ENCODE measurements at places on chromosomes 5 and 9.

GRCh38 chr9:14320271-14321181, 6.6 kb upstream of the NFIB start:
- DNase-seq: peak; percentile 66

DNA sequence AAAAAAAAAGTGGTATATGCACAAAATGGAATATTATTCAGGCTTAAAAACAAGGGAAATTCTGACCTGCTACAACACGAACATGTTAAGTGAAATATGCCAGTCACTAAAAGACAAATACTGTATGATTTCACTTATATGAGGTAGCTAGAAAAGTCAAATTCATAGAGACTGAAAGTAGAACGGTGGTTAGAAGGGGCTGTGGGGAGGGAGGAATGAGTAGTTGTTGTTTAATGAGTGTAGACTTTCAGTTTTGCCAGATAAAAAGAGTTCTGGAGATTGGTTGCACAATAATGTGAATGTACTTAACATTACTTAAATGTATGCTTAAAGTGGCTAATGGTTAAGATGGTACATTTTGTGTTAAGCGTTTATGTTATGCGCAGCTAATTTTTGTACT, 79.5 kb upstream of the IL12B start:
- no peak for DNase-seq

GRCh38 chr5:164097749-164098148, 592.3 kb downstream of the MAT2B start:
- DNase-seq: no peak

DNA sequence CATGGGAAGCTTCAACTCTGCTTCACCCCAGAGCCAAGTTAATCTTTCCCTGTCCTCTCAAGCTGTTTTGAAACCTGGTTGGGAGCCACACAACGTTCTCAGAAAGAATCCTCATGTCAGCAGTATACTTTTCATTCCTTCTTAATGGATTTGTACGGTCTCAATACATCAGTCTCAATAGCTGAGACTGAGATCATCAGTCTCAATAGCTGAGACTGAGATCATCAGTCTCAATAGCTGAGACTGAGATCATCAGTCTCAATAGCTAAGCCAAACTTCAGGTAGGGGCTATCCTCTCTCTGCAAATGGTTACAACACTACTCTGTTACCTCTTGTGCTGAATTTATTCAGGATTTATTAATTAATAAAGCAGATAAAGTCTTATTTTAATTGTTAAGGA, 1317.4 kb upstream of the CDH9 start:
- DNase-seq: peak; percentile 6

- no peak for DNase-seq
Observed at GRCh38 chr9:101893661-101894646, 155.5 kb upstream of the GRIN3A start.

DNA sequence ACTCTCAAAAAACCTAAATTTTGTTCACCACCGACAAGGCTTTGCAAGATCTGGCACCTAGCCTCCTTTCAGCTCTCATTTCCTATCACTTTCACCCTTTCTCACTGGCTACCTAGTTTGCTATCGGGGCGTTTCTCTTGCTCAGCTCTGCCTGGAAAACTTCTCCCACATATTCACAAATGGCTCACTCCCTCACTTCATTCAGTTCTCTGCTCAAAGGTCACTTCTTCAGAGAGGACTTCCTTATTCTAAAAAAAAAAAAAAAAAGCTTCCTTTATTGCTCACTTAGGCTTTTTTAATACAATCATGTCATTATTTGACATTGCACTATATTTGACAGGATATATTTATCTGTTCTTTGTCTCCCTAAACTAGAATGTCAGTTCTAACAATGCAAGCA, 2.1 kb upstream of the SLC25A46 start:
- no peak for DNase-seq

DNA sequence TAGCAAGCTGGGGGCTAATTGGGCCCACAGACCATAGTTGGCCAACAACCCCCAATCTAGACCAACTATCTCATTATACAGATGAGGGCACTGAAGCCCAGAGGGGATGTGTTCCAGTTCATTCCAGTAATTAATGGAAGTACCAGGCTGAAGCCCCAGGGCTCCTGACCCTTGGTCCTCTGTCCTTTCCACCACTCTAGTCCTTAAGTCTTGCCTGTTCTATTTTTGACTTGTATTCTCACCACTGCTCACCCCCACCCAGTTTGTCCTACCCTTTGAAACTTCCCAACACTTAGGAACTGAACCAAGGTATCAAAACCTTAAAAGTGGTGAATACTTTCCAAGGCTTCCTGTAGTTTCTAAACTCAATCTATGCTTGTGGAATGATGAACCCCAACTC, 407.4 kb downstream of the ENC1 start:
- DNase-seq: no peak

DNA sequence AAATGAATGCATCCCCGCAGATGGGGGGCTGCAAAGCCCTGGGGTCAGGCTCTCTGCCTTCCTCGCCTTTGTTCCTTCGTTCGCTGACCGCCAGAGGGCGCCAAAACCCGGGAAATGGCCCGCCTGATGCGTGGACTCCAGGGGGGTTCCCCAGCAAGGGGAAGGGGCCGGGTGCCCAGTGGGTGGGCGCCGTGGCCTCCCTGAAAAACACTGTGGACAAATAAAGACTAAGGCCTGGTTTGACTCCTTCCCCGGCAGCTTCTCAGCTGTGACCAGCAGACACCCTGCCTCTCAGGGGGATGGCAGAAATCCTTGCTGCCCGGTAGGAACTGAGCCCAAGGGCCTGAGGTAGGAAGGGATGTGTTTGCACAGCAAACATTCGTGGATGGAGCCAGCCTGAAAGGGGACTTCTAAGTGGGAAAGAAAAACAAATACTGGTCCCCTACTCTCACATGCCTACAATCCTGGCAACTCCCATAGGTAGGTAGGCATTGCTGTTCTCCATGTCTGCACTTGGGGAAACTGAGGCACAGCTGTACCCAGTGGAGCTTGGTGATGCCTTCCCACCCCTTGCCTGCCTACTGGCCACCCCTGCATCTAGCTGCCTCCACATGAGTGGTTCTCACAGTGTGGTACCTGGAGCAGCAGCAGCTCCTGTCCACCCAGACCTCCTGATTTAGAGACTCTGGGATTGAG, 57.7 kb downstream of the DUSP1 start:
- peak; percentile 41 for DNase-seq

DNA sequence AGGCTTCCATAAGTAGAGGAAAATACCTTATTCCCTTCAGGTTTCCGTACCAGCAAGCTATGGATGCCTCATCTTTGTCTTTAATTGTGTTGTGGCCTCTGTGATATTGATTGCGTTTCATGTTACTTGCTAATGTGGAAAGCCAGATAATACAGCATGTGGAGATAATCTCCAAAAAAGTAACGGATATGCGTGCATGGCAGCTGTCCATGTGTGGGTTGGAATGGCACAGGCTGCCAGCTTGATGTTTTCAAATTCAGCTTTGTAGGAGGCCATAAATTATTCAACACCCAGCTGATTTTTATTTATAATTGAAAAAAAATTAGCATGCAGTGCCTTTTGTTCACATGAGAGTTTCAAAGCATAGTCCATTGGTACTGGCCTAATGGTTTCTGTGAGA, 144.9 kb downstream of the GIN1 start:
- no peak for DNase-seq

DNA sequence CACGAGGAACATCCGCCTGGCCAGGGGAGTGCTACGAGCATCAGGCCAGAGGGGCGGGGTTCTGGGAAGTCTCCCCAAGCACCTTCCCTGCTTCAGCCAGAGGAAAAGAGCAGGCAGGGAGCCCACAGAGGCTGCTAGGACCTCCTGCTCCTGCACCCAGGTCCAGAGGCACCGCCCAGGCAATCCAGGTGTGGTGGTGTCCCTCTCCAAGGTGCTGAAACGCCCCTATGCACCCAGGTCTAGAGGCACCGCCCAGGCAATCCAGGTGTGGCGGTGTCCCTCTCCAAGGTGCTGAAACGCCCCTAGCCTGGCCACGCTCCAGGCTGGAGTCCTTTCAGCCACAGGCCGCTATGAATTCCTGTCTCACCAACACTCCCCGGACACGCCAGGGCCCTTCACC, 10.7 kb upstream of the UBAC1 start:
- no peak for DNase-seq

GRCh38 chr5:12183003-12183402, 278.8 kb upstream of the CTNND2 start:
- DNase-seq: no peak

DNA sequence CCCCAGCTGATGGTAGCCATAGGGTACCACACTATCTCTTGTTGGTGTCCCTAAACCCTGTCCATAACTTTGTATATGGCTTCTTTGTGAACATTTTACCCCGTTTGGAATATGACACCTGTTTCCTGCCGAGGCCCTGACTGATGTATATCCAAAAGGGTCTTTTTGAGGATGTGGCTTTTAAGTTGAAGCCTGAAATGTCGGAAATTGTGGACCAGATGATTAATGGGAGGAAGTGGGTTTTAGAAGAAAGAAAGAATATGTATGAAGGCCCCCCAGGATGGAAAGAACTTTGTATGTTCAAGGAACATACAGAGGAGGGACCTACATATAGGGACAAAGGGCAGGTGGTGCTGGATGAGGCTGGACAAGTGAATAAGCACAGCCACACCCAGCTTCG, 16.7 kb upstream of the TNFSF8 start:
- no peak for DNase-seq

GRCh38 chr9:11003836-11004235, 391.0 kb upstream of the PTPRD start:
- DNase-seq: no peak

GRCh38 chr5:108561416-108562204, 179.7 kb upstream of the FBXL17 start:
- no peak for DNase-seq

- no peak for DNase-seq
Observed at GRCh38 chr9:93646640-93647178, 70.3 kb downstream of the PHF2 start.

DNA sequence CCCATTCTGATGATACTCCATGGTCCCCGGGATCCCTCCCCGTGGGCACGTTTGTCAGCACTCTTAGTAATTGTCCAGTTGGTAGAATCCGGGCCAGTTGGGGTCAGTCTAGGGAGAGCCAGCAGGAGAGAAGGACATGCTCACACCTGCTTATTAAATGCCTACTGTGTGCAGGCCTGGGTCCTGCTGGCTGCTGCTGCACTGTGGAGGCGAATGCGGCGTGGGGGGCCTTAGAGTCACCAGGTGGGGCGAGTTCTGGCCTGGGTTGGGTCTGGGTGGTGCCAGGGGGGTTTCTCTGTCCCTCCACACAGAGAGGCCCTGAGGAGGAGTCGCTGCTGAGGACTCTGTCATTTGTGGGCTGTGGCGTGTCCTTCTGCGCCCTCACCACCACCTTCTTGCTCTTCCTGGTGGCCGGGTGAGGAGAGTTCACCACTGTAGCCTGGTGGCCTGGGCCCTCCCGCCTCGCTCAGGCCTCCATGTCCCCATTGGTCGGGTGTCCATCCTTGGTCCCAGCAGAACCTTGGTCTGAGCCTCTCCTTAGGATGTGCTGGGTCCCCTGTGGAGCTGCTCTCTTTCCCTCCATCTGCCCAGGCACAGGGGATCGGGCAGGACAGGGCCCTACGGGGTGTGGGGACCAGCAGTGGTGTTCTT, 17.3 kb downstream of the ADGRD2 start:
- no peak for DNase-seq

DNA sequence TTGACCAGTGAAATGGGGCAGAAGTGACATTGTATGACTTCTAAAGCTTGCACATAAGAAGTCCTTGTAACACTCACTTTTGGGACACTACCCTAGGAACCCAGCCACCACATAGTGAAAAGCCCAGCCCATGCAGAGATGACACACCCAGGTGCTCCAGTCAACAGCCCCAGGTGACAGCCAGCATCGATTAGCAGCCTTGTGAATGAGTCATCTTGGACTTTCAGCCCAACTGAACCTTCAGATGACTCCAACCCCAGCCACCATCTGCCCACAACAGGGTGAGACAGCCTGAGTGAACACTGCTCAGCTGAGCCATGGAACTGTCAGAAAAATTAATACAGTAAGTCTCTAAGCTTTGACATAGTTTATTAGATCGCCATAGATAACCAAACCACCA, 458.6 kb downstream of the ZSWIM6 start:
- no peak for DNase-seq

- DNase-seq: no peak
Observed at GRCh38 chr9:20358207-20358606, 264.1 kb downstream of the MLLT3 start.

GRCh38 chr5:133742431-133742988, 130.2 kb upstream of the FSTL4 start:
- DNase-seq: no peak

DNA sequence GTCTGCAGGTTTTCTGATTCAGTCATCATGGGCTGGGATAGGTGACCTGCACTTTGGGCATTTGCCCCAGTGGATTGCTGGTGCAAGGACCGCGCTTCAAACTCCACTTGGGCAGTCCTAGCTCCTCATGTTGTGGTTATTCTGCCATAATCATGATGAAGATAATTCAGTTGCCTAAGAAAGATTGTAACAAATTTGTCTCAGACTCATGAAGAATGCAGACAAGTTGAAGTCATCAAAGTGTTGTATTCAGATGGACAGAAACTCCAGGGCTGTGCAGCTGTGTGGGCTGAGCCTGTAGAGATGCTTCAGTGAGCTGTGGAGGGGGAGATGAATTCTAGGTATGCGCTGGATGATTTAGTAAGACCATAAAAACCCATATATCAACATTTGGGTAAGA, 38.5 kb downstream of the TARS1 start:
- DNase-seq: no peak

GRCh38 chr5:55004729-55005128, 19.3 kb upstream of the GZMK start:
- DNase-seq: no peak

GRCh38 chr9:114893221-114894010, 37.0 kb downstream of the TNFSF8 start:
- no peak for DNase-seq

GRCh38 chr5:56402266-56403220, 169.4 kb upstream of the ANKRD55 start:
- DNase-seq: peak; percentile 66

DNA sequence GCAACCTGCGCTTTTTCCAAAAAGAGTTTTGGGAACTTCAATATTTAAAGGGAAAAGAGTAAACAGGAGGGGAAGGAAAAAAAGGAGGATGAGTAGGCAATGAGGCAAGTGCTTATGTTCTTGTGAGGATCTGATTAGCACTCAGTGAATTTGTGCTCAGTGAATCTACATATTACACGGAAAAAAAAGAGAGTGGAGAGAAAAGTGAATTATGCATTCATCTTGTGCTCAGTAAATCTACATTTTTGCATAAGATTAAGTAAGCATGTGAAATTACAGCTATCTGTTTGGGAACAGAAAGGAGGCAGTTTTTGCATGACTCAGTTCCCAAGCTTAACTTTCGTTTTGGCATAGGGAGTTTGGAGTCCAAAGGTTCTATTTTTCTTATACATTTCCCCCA, 170.1 kb downstream of the CDH10 start:
- DNase-seq: no peak

Measured in umbilical cord (tissue), 2 donors.